Stimulated activated CD4-positive, alpha-beta T cell treated with anti-CD3 and anti-CD28 coated beads, Interleukin-1b, Interleukin-23, amount 100 ng/mL, for 48 hours (primary cell): ENCODE measurements at places on chromosomes 7 and 10.

- no peak for DNase-seq
These were observed 193.8 kb downstream of the ABCA13 start for GRCh38 chr7:48365010-48365409.

DNA sequence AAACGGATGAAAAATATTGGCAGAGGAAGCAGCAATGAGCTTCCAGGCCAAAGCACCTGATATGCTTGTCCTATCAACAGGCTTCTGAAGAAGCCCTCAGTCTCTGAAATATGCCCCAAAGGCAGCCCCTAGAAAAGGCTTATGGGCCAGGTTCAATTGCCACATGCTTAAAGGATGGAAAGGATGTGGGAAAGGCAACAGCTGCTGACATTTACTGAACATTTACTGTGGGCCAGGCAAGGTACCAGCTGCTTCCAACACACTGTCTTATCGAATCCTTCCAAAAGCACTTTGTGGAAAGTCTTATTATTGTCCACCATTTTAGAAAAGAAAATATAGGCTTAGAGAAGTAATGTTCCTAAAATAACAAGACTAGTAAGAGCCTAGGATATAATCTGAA lies 56.5 kb downstream of the DOCK4 start:
- DNase-seq, result no peak

- peak; percentile 56 for DNase-seq
These were observed 31.9 kb downstream of the PIP4K2A start for GRCh38 chr10:22682237-22683139.

DNA sequence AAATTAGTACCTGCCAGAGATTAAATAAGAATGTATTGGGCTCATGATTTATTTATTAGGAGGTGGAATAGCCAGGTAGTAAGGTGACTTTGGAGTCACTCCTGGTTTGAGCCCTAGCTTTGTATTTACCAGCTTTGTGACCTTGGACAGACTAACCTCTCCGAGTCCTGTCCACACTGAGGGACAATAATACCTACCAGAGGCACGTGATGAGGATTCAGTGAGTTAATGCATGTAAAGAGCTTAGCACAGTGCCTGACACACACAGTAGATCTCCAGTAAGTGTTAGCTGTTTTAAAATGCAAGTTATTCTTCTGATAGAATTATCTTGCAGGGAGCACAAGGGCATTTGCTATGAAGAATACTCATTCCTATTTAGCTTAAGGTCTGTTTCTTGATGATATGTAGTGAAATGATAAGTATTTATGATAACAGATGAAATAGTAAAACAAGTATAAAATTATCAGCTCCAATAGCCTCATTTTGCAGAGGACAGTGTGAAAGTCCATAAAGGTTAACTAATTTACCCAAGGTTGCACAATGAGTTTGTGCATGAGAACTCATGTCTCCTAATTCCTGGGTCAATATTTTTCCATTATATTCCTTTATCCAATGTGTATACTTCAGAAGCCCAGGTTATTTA lies 36.4 kb downstream of the RABGEF1 start:
- no peak for DNase-seq

DNA sequence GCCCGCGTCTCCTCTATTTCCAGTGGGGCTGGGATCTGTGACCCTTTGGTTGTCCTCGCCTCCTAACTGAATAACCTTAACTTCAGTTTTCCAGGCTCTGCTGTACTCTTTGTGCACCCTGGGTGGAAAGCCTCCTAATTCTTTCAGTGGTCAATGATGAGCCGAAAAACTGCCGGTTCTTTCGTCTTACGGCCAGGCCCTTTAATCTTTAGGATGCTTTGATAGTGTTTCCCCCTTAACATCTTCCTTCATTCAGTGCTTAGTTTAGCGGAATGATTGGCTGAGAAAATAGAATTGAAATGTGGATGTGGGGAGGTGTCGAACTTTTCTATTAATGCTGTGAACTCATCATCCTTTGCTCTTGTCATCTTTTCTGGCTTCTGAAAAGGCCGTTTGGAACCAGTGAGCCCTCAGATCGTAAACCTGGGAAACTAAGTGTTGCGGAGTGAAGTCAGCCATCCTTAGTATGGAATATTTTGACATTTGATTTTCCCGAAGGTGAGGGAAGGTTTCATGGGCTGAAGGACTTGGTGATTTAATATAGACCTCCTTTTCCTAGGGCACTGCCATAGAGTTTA lies 847 bp downstream of the GARS1 start:
- DNase-seq, result no peak

DNA sequence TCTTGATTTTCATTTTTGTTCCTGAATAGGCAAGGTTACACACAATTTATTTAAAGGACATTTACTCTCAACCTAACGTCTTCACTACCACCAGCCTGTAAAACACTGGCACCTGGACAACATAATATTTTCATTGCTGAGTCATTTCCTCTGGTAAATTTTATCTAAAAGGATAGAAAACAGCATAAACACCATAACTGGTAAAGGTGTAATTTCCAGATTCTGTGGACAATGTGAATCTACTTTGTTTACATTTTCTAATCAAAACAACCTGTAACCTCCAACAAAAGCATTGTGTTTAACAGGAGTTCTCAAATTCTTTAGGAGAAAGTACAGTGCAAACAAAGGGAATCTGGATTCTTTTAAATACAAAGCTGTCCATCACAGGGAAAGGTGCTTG lies 472.0 kb upstream of the AKR1E2 start:
- DNase-seq, result no peak

GRCh38 chr7:50651271-50651989 lies 86.2 kb upstream of the DDC start:
- no peak for DNase-seq

DNA sequence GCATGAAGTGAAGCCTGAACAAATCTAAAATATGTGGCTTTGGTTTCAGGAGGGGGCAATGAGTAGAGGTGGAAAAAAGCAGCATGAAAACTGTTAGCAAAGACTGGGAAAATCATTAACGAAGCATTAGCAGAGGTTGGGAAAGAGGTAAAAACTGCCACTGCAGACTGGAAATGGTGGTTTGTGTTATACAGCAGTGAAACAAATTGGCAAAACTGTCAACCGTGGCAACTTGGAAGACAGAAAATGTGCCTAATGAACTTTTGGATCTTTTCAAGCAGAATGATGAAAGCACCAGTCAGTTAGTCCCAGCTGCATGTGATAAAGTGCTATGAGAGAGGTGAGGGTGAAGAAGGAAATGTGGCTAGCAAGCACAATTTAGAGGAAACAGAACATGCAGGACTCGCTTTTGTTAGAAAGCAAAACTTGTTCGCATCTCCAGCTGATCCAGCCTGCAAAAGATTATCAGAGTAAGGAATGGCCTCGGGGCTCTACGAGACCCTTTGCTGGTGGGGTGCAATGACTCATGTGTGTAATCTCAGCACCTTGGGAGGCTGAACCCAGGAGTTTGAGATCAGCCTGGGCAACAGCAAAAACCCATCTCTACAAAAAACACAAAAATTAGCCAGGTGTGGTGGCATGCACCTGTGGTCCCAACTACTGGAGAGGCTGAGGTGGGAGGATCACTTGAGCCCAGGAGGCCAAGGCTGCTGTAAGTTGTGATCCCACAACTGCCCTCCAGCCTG lies 45.7 kb downstream of the SKIDA1 start:
- DNase-seq, result no peak

DNA sequence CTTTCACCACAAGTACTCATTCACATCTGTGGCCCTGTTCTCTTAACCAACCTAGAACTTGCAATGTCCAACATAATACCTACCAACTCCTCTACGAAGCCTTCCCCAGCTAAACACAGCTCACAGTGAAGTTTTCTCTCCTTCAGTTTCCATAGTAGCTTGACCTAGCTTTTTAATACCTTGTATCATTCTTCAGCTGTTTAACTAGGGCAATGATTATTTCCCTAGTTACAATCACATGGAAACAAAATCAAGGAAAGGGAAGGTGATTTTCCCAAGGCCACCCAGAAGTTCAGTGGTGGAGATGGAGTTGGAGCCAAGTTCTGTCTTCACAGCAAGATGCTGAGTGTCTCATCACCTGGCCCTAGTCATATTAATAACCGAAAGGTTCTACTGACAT lies 16.3 kb downstream of the CDHR3 start:
- no peak for DNase-seq

DNA sequence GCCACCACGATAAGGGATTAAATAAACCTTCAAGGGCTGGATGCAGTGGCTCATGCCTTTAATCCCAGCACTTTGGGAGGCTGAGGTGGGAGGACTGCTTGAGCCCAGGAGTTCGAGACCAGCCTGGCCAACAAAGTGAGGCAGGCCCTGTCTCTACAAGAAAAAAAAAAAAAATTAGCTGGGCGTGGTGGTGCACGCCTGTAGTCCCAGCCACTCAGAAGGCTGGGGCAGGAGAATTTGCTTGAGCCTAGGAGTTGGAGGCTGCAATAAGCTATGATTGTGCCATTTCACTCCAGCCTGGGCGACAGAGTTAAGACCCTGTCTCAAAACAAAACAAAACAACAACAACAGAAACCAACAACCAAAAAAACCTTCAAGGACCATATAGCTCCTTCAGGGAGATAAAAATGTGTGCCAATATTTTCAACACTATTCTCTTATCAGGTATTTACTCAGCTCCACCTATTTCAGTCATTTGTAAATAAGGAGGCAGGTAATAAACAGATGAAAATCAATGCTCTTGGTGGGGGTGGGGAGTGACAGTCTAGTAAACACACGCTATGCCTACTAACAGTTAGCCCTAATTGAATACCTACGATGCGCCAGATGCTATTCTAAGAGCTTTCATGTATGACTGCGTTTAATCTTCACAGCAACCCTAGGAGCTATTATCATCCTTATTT lies 13.2 kb downstream of the BAIAP2L1 start:
- no peak for DNase-seq

DNA sequence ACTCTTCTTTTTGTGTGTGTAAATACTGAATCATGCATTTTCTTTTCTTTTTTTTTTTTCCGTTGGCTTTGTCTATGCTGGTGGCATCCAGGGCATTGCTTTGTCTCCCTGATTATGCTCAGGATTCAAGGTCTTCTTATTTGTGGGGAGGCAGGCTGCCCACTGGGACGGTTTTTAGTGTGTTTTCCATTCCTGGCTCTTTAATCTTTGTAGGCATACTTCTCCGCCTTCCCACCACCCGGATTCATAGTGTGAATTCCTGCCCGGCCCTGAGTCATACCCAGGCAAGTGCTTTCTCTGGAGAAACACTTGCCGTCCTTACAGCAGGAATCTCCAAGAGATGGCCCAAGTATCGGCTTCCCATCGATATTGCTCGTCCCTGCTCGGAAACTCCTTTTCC lies 5.2 kb downstream of the ZNF655 start:
- no peak for DNase-seq

DNA sequence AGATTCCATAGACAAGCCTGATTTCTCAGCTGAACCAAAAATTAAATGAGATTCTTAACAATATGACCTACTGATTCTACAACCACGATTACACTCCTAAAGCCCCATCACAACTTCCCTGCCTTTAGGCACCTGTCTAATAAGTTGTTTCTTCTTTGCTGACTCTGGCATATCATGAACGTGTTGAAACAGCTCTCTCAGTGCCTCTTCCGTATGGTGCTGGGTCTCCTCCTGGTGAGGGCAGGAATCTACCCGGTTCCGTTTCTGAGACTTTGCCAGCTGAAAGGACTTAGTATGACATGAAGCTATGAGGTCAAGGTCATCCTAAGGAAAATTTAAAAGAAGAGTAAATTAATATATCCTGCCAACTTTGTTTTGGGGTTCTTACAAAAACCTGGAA lies 48.6 kb downstream of the ARHGAP19 start:
- DNase-seq, result no peak

- no peak for DNase-seq
These were observed 435.6 kb upstream of the C7orf33 start for GRCh38 chr7:148155000-148155399.

- no peak for DNase-seq
These were observed 35.1 kb upstream of the AKR1C2 start for GRCh38 chr10:5038733-5039132.

DNA sequence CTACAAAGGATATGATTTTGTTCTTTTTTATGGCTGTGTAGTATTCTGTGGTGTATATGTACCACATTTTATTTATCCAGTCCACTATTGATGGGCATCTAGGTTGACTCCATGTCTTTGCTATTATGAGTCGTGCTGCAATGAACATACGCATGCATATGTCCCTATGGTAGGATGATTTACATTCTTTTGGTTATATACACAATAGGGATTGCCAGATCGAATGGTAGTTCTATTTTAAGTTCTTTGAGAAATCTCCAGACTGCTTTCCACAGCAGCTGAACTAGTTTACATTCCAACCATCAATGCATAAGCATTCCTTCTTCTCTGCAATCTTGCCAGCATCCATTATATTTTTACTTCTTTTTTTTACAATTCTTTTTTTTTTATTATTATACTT lies 35.6 kb upstream of the FAM13C start:
- no peak for DNase-seq

- DNase-seq, result no peak
These were observed 10.2 kb downstream of the KLF14 start for GRCh38 chr7:130723784-130724183.

- DNase-seq, result no peak
These were observed 127.8 kb downstream of the SH3PXD2A start for GRCh38 chr10:103727546-103727963.

- DNase-seq, result no peak
These were observed 17.0 kb upstream of the CDCA7L start for GRCh38 chr7:21962677-21963076.

GRCh38 chr7:110448918-110449317 lies 642.0 kb upstream of the LRRN3 start:
- DNase-seq, result no peak

DNA sequence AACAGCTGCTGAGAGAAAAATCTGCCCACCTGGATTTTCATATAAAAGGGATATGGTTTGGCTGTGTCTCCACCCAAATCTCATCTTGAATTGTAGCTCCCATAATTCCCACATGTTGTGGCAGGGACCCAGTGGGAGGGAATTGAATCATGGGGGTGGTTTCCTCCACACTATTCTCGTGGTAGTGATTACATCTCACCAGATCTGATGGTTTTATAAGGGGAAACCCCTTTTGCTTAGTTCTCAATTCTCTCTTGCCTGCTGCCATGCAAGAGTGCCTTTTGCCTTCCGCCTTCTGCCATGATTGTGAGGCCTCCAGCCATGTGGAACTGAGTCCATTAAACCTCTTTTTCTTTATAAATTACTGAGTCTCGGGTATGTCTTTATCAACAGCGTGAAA lies 20.8 kb upstream of the MKI67 start:
- no peak for DNase-seq

- DNase-seq, result no peak
These were observed 458.4 kb downstream of the DNAJB6 start for GRCh38 chr7:157795199-157795598.

GRCh38 chr10:48455055-48455391 lies 148.5 kb downstream of the MAPK8 start:
- no peak for DNase-seq

DNA sequence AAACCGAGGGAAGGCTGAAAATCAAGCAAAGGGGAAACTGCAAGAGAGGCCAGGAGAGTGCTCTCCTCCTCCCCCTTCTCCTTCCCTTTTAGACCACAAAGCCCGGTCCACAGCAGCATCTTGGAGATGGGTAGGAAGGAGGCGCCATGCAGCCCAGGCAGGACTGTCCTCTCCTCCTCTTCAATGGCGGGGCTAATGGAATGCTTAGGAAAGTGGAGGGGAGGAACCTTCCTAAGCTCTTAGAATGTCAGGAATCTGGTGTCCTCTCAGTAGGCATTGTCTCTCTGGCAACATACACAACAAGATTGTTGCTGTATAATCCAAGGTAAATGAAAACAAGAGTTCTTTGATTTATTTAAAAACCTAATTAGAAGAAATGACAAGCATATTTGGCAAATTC lies 185.1 kb downstream of the DGKI start:
- no peak for DNase-seq
